NCI-H1105 treated with DMSO at 0.1 percent for 48 hours (cell line): ENCODE measurements at places on chromosomes 11 and 22.
A peak's percentile ranks its signal among the peaks of the same experiment; 100 is the strongest.

DNA sequence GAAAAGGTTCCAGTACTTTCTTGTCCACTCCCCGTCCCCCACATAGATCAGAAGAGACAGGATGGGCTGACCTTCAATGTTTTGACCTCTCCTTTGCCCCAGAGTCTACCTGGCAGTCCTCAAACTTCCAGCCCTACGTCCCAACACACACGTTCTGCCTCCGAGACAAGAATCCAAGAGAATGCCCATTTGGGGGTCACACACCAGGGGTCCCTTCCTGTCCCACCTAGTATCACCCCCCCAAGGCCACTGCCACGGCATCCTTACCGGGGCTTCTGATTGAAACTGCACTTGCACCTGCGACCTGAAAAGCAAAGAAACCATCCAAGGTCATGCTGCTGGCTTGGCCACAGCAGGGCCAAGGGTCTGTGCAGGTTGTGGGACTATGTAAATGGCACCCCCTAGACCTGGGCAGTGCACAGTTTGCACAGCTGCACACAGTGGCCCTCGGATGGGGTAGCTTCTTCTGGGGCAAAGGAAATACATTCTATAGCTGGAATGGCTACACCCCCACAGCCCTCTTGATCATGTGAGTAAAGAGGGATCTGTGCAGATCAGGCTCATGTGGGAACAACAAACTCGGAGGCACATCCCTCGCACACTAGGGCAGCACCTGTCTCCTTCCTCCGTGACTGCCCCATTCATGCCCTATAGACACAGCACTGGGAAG, 16.5 kb upstream of the FXYD2 start:
- no peak for DNase-seq

GRCh38 chr11:85896876-85897275, 41.7 kb downstream of the CCDC83 start:
- DNase-seq: no peak

DNA sequence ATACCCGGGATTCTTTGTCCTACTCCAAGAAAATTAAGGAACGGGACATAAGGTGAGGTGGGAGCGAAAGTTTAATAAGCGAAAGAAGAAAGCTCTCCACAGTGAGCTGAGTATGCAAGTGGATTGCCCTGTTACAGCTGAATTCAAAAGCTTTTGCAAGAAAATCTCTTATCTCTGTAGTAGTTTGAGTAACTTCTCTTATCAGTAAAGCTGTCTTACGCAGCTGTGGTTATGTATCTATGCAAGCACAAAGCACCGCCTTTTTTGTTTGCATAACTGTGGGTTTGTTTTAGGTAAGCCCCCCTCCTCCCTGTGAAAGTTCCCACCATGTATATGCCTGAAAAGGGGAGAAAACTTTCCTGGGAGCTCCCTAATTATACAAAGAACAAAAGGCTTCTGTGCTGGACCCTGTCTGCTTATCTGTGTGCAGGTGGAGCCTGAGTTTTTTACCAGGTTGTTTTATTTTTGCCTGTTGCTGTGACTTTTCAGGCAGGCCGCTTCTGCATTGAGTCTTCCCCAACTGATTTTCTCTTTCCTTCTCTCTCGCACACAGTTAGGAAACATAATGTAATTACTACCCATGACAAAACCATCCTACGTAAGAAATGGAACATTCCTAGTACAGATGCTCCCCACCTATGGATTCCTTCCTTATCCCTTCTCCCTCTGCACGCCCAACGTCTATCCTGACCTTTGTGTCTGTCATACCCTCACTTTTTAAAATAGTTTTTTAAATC, 837 bp upstream of the PLAAT5 start:
- DNase-seq: no peak

DNA sequence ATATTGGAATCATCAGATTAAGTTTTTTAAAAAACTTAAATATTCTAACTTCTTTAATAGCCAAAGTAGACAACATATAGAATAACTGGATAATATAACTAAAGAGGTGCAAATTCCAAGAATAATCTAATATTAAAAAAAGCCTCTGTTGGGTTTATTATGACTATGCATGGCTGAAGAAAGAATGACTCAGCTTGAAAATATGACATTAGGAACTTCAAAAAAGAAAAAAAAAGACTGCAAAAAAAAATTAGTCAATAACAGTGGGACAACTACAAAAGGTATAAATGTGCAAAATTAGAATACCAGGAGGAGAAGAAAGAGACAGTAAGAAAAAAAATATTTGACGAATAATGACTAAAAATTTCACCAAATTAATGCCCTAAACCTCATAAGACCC, 1178.0 kb downstream of the JRKL start:
- DNase-seq: no peak

DNA sequence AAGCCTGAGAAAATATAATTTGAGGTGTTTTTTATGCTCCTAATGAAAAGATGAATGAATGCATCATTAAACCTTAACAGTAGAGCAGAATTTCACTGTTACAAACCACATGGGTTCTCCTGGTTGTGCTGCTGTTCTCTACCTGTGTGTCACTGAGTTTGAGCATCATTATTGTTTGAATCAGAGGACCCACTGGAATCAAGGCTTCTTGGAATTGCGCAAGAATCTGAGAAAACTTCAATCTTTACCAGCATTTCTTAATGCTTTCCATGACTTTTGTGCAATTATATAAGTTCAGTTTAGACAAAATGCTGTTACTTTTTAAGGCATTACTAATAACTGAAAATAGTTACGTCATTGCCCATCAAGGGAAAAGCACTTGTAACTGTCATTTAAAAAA, 18.8 kb upstream of the RBX1 start:
- no peak for DNase-seq

- DNase-seq: no peak
These were observed 426.1 kb downstream of the NTM start for GRCh38 chr11:131796541-131796940.

DNA sequence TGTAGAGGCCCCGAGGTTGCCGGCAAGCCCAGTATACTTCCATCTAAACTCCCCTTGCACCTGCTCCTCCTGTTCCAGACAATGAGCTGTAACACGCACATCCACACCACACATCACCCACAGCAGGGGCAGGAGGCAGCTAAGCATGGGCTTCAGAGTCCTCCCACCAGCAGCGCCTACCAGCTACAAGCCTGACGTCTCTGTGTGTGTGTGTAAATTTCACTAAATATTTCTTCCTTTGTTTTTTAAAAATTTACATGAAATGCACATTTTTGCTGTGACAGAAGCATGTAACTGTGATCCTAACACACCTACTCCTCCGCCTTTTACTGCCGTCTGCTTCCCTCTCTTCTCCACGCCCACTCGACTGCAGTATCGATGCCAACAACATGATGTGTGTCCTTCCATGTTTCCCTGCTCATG, 29.4 kb upstream of the PACSIN2 start:
- DNase-seq: no peak

GRCh38 chr11:7630002-7630401, 43.3 kb downstream of the CYB5R2 start:
- DNase-seq: no peak

DNA sequence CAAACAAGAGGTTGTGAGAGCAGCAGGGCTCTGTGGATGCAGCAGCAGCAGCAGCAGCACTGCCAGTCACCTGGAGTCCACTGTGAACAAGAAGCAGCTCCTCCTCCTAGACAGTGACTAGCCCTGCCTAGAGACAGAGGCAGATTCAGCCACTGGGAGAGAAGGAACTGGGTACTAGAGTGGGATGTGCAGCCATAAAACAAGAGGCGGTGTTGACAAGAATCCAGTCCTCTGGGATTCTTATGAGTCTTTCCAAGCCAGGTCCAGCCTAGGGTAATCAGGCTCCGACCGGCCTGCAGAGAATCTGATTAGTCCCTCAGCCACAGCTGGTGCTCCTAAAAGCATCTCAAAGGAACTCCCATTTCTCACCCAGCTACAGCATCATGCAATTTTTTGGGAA, 83.9 kb upstream of the USP47 start:
- no peak for DNase-seq

- peak; percentile 71 for DNase-seq
These were observed 631 bp upstream of the C22orf39 start for GRCh38 chr22:19448076-19448607.

DNA sequence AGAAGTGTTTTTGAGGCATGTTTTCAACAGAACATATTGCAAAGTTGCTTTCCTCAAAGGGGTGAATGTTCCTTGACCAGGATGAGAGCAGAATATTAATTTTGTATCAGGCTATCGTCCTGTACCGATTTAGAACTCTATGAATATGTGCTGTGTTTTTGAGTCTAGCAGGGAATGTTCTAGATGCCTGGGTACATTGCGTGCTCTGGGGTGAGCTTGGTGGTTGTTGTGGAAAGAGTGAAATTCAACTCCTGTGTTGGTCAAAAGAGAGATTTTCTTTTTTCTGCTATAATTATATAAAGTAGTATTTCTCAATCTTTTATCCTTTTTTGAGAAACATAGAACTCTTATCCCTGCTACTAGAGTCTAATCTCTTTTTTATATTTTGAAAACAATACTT, 51.2 kb upstream of the OR4B1 start:
- no peak for DNase-seq

DNA sequence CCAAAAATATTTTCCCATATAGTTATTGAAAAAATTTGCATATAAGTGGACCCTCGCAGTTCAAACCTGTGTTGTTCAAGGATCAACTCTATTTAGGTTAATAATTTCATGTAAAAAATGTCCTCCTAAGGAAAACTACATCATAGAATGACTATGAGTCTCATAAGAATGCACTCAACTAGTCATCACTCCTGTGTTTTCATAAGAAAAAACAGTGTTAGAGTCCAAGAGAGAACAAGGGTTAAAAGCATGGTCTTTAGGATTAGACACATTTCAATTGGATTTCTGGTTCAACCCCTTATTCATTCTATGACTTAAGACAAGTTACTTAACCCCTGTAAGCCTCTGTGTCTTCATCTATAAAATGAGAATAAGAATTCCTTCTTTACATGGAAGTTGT, 5.1 kb downstream of the PARVA start:
- DNase-seq: no peak
